IPS-NIHi11 (cell line): ENCODE measurements at places on chromosomes 13 and 19.

- no peak for DNase-seq
Observed at GRCh38 chr13:40200273-40200978, 466.0 kb downstream of the FOXO1 start.

DNA sequence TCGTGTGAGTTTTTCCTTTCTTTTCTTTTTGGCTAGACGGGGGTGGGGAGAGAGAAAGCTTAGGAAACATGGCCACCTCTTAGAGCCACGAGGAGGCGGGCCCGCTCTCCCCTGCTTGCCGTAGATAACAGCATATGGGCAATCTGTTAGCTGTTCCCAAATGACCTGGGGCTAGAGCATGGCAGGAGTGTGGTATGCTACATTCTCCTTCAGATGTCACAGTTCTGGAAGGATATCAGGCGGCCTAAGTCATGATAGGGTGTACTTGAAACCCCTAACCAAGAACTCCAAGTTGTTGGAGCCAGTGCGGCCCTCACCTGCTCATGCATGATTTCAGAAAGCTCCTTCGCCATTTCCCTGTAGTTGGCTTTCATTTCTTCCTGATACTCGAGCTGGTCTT lies 44.3 kb upstream of the SLC15A1 start:
- DNase-seq: no peak

GRCh38 chr13:56850852-56851251 lies 289.9 kb upstream of the PRR20A start:
- no peak for DNase-seq

DNA sequence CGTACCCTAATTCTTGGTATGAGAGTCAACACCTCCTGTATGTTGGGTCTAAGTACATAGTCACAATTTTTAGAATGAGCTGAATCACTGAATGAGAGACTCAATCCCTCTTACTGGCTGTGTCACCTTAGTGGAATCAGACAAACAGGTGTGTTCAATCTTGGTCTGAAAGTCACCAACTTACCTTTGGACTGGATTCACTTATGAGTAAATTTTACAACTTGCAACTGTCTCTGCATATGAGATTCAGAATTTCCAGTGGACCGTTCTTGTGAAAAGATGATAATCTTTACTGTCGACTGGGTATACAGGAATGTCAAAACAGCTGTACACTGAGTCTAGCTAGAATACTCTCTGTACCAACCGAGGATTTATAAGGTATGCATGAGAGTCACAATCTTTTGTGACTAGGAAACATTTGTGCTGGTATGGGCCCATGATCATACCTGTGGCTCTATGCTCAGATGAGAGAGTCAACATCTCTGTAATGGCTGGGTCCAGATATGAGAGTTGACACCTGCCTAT lies 5.9 kb upstream of the ZNF91 start:
- no peak for DNase-seq

DNA sequence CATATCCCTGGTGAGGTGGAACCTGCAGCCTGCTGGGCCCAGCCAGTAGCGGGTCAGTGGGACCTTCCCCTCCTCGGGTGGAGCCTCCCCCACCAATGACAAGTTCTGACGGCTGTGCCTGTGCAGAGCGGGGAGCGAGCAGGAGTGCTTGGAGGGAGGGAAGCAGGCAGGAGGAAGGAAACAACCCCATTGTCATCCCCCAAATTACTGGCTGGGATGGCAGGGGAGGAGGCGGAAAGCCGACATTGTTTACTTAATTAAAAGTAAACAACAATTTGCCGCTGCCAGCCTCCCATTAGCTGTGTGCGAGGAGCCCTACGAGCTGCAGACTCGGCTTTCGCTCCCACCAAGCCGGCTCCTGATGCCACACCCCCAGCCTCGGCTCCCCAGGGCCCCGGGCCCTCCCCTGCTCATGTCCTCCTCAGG lies 45.5 kb downstream of the LYL1 start:
- DNase-seq: no peak

- DNase-seq: no peak
Observed at GRCh38 chr19:49692147-49692506, 1.2 kb downstream of the CPT1C start.

GRCh38 chr13:106151056-106151699 lies 384.3 kb downstream of the EFNB2 start:
- DNase-seq: peak; percentile 28

DNA sequence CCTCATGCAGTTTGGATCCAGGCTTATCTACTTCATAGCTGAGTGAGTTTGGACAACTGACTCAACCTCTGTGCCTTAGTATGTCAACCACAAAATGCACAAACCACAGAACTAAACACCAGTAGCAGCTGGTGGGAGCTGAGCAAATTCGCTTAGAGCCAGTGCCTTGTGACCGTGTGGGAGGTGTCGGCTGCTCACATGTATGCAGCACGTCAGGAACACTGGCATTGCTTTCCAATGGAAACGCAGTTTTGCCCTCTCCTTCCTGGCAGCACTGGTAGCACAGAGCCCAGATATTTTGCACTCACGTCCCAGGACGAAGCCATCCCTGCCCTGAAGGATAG lies 8.3 kb upstream of the NTN5 start:
- DNase-seq: no peak
